ENCODE measurements at places on chromosomes 4 and X.
A peak's percentile ranks its signal among the peaks of the same experiment; 100 is the strongest.

DNA sequence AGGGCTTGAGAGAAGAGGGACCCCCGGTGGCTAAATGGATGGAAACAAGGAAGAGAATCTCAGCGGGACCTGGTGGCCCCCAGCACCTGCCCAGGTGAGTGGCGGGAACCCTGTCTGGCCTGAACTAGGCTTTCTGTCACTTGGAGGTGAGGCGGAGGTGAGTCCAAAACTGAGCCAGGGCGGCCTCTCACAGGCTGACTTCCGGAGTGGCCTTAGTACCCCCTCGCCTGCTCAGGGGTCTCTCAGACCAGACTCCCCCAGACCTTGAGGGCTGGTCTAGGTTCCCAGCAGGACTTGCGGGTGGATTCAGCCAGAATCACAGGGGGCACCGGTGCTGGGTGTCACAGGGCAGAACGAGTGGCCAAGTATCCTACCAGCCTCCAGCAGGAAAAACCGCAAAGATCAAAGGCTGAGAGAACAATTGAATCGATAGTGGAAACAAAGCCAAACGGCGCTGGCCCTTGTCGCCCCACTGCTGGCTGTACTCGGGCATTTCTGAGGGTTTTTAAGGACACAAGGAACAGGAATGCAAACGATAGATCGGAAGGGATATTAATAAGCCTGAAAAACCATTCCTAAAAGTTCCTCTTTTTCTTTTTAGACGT lies 67.8 kb downstream of the WFS1 start:
- DNase-seq = no peak

DNA sequence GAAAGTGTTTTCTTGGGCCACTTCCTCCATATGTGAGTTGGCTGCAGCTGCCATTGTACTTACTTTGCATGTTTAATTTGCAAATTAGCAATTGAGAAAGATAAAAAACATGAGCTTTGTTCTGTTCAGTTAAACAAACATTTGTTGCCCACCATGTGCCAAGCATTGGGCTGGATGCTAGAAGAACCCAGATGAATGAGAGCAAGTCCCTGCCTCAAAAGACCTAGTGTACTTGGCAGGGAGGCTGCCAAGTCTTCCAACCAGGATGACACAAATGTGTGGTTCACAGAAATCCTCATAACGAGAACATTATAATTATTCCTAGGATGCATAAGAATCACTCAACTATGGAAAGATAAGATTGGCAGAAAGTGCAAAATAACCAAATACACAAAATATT lies 66.7 kb downstream of the GPM6A start:
- no peak for DNase-seq

DNA sequence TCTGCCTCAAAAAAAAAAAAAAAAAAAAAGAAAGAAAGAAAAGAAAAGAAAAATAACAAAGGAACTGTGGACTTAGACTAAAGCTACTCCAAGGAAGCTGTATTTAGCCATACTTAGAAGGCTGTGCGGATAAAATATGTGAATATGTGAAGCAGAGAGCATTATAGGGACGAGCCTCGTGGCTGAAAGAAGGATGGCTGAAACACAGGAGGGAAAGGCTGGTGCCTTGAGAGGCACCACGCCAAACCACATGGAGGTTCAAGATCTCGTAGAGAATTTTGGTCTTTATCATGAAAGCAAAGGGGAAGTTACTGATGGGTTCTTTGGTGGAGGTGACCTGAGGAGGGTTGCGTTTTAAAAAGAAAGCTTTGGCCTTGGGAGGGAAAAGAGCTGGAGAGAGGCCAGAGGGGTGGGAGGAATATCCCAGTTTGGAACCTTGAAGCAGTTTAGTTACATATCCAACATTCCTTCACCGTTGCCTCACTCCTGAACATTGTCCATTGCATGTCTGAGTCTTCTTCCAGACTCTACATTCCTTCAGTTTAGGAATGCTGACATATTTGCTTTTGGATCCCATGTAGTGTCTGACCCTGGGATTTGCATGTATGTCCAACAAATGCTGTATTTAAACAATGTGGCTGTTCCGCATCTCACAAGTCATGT lies 82.5 kb downstream of the CPE start:
- DNase-seq = no peak

DNA sequence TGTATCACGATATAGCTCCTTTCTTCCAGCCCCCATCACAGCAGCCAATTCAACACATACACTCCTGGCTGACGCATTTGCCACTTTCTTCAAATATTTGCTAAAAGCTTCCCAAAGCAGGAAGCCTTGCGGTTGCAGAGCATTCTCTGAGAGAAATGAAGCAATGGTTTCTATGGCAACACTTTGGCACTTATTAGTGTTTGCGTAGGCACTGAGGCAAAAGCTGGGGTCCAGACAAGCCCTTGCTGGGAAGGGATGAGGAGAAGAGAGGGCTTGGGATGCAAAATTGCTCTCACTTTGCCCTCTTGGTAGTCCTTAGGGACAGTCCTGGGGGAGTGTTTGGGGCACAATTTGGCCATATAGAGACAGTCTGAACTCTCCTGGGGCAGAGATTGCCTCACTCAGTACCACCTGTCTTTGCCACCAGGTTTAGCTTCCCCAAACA lies 55.0 kb upstream of the PAK3 start:
- DNase-seq = no peak

DNA sequence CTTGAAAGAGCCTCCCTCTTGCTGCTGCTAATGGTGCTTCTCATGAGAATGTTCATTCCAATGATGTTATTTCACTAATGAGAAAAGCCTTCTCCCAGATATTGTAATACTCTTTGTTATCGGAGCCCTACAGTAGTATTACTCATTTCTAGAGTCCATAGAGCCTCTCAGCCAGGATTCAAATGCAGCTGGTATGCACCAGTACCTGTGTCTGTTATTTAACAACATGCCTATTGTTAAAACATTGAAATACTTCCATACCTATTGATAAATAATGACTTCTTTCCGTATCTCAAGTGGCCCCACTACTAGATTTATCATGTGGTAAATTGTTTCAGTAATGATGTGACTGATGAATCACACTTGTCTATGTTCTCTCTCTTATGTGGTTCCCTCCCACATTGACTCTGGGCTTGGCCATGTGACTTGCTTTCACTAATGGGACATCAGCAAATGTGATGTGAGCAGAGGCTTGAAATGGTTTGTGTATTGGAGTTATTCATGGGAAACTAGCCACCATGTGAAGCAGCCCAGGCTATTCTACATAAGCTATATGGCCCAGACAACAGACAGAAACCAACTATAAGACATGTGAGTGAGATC lies 207.6 kb downstream of the THOC2 start:
- DNase-seq = no peak

DNA sequence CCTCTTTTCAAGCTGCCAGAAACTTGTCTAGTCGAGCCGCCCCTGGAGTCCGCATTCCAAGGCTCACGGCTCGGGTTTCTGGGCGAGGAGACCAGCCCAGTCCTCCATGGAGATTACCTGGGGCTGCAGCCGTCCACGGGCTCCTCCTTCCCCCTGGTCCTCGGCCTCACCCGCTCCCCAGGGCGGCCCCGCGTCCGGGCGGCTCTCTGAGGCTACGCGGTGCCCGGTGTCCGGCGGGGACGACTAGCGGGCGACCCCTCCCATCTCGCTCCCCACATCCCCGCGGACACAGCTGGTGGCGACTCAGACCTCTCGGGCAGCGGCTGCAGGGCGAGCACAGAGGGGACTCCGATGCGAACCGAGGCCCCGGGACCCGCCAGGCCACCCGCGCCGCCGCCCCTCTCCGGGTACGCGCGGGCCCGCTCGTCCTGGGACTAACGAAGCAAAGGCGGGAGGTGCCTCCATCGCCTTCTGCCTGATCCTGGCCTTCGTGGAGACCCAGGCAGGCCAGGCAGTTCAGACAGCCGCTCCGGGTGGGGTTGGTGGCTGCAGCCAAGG lies 159.4 kb downstream of the TRAM1L1 start:
- no peak for DNase-seq

- no peak for DNase-seq
These were observed 51.0 kb downstream of the ADGRL3 start for GRCh38 chr4:61251129-61251528.

DNA sequence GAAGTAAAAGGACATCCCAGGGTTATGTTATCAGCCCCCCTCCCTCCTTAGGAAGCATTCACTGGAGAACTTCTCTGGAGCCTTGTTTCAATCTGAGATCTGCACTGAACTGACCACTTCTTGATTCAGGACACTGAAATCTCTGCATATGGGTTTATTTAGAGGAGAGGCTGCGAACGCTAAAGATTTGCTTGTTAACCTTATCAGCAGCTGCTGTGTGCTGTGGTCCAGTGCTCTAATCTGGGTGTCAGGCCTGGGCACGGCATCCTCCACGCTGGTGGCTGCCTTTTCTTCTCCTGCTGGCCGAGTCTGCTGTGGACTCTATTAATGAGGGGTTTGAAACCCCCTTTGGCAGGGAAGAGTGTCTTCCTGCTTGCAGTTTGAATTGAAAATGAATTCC lies 1094.7 kb upstream of the TENM3 start:
- DNase-seq = no peak

- no peak for DNase-seq
These were observed 468.9 kb upstream of the CTSO start for GRCh38 chr4:156422576-156422975.

GRCh38 chr4:163967263-163967662 lies 472.8 kb downstream of the TMA16 start:
- no peak for DNase-seq

DNA sequence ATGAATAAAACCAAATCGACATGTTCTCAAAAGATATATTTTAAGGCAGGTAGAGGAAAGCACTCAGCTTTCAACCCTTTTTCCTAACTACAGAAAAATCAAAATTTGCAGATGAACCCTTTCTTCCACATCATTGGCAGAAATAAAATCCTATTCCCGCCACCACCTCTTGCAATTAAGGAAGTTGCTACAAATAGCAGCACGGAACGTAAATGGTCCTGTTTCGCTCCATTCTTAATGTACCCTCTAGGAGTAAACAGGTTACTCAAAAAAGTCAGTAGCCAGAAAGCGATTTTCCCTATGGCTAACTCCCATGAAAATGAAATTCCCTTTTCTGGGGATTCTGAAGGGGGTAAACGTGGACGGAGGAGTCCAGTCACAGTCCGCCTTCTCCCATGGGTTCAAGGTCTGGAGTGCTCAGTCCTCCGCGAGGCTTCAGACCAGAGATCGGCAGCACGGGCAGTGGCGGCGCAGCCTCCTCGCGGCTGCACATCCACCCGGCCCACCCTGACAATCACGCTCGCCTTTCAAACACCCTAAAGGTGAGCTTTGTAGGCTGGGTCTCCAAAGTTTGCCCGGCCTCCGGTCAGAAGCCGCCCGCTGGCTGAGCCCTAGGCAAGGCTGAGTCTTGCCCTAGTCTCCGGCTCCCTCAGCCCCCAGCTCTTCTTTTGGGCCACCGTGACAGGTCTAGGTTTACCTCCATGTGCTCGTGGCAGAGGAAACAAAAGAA lies 1.8 kb downstream of the ATP11C start:
- peak; percentile 42 for DNase-seq

DNA sequence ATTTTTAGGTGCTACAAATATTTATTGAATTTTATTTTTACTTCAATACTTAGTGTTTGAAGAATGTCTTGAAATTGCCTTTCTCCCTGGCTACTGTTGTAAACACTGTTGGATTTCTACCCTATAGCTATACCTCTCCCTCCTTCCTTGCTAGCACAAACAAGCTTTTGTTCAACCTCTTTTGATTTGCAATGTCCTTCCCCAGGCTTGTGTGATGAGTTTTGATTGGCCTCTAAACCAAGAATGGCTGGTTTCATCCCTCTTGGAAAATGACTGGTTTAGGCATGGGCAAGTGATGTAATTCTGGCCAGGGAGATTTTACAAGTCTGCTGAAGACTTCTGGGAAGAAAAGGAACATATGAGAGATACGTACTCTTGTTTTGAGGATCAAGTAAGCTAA lies 25.3 kb upstream of the SLITRK2 start:
- DNase-seq = no peak

GRCh38 chr4:186657764-186658163 lies 65.9 kb downstream of the FAT1 start:
- no peak for DNase-seq

DNA sequence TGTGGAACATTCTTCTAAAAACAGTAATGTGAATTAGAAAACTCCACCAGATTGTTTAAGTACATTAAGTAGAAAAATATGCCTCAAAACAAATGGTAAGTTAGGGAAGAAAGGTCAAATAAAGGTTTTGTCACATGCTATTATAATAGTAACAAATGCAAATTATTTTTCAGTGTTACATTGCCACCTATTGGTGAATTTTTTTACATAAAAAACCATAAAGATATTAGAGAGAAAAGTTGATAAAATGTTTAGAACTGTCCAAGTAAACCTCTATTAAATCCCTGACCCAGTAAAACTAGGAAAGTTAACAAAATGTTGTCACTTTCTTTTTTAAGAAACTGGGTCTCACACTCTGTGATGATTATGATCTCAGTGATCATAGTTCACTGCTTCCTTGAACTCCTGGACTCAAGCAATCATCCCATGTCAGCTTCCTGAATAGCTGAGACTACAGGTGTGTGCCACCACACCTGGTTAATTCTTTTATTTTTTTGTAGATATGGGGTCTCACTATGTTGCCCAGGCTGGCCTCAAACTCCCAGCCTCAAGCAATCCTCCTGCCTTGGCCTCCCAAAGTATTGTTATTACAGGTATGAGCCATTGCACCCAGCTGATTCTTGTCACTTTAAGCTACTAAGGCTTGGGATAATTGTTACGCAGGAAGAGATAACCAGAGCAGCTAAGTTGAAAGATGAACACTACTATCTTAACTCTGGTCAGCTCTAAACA lies 157.6 kb downstream of the ATRX start:
- DNase-seq = no peak

GRCh38 chrX:107674480-107675364 lies 46.4 kb downstream of the PRPS1 start:
- DNase-seq = no peak

- no peak for DNase-seq
These were observed 45.1 kb downstream of the RHOH start for GRCh38 chr4:40241941-40242340.

DNA sequence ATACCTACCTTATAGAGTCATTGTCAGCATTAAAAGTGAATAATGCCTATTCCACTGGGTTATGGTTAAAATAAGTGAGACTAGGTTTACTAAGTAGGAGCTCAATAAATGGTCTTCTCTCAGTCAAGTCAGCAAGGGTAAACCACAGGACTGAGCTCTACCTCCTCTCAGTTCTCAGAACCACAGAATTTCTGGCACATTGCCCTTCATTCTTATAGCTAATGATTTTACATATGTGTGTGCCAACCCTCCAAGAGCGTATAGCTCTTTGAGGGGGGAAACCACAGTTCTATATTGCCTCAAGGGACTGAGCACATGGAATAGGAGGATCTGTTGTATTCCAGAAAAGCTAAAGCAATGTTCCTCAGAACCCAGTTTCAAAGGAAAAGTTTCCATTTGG lies 124.8 kb downstream of the ATG4A start:
- DNase-seq = no peak

- no peak for DNase-seq
These were observed 467.0 kb downstream of the STIM2 start for GRCh38 chr4:27327421-27328181.

Data from activated naive CD8-positive, alpha-beta T cell treated with anti-CD3 and anti-CD28 coated beads, Interleukin-2, amount 10 ng/mL, durations not matched to agents 7 days and 5 days (primary cell).